ENCODE measurements at places on chromosomes 11 and 22. TPM values are rescaled to one million over a fixed set of nuclear protein-coding genes. Genes with fewer than 3 reads are reported as not detected.

Gene OR52E5
- not detected for polyA plus RNA-seq

Gene ACRV1
- polyA plus RNA-seq = 0.77 TPM

Gene TMEM109
- 95.3 TPM for polyA plus RNA-seq

Gene APOBEC3G
- polyA plus RNA-seq = 6.6 TPM

DNA sequence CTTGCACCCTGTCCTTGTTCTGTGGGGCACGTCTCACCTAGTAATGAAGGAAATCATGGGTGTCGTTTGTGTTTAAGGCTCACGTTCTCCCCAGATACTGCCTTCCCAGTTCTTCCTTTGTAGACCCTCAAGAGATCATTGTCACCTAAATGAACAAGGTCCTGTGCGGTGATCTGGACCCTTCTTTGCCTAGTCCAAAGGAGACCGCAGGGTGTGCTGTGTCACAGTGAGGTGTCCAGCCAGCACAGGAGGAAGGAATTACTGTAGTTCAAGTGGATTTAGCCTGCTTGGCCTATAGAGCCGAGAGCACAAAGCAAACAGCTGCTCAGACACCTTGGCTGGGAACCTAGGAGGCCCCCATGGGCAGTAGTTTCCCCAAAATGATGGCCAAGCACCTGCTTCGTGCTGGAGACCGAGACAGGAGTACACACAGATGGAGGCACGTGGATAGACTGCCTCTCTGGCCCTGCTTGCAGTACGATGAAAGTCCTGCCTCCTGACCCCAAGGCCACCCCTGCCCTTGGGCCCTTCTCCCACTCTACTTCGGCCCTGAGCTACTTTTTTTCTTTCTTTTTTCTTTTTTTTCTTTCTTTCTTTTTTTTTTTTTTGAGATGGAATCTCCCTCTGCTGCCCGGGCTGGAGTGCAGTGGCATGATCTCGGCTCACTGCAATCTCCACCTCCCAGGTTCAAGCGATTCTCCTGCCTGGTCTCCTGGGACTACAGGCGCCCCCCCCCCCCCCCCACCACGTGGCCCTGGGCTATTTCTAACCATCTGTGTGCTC lies 19.4 kb upstream of the PPFIA1 start:
- DNase-seq = no peak

- no peak for DNase-seq
Observed at GRCh38 chr11:67045314-67045713, 11.3 kb upstream of the RHOD start.

GRCh38 chr11:130179396-130180306 lies 20.1 kb downstream of the ST14 start:
- DNase-seq = no peak

DNA sequence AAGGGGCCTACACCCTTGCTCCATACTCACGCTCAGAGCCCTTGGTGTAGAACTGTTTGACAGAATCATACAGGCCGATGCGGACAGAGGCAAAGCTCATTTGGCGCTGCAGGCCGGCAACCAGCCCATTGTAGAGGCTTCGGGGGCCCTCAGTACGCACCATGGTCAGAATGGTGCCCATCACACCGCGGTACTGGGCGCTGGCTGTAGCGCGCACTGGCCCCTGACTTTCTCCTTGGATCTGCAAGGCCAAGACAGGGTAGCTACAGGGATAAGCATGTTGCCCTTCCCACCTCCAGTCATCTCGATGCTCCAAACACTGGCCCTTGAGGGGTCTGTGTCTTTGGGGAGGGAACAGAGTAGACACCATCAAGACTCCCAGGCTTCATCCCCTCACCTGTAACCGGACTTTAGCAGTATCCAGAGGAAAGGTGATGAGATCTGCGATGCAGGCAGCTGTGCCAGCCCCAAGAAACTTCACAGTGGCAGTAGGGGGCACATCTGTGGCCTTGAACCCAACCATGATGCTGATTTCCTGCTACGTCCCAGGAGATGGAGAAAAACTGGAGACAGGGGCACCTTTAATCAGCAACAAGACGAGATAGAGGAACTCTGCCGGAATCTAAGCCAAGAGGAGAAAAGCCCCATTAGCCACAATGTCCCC lies 4.7 kb downstream of the UCP2 start:
- DNase-seq = no peak

- no peak for DNase-seq
Observed at GRCh38 chr11:134226806-134227325, 2.4 kb downstream of the VPS26B start.

Data from right renal pelvis (tissue), 4 donors.